Stimulated activated CD8-positive, alpha-beta memory T cell treated with anti-CD3 and anti-CD28 coated beads, Interleukin-4, amount 100 ng/mL, for 1 hour (primary cell): ENCODE measurements at places on chromosomes 2 and 18.

DNA sequence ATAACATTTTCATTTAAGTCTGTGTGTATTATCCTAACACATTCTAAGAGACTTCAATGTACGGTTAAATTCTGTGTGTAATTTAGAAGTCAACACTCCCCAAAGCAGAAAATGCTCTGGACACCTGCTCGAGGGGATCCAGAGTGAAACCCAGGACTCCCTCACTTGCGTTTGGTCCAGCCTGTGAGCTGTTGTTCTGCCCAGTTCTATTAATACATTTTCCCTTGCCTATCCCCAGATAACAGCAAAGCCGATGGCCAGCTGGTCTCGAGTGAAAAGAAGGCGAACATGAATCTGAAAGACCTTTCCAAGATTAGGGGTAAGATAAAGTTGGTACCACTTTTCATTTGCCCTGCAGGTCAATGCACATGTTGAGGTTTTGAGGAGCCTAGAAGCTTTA is 31.0 kb upstream of the SP100 start:
- no peak for DNase-seq

GRCh38 chr2:217972490-217972889 is 30.3 kb downstream of the TNS1 start:
- DNase-seq, result no peak

DNA sequence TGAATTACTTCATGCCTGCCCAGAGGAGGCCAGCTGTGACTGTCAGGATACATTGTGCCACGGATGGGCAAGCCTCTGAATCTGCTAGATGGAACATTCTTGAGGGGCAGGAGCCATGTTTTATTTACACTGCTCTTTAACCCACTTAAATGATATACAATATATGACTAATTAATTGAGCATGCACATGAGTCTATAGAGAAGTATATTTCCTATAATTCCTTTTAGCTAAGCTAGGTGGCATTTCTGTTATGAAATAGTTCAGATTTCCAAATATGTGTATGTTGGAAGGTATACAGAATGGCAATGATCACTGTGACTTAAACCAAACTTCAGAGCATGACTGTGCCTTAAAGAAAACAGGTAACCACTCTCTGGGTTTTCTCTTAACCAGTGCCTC is 131.7 kb downstream of the RAB3GAP1 start:
- no peak for DNase-seq

- DNase-seq, result no peak
Measured at GRCh38 chr2:41736105-41736567, 311.7 kb upstream of the PKDCC start.

- no peak for DNase-seq
Measured at GRCh38 chr2:82098617-82099016, 1794.1 kb upstream of the LRRTM1 start.

- DNase-seq, result no peak
Measured at GRCh38 chr18:11533942-11534496, 75.4 kb upstream of the SLC35G4 start.

DNA sequence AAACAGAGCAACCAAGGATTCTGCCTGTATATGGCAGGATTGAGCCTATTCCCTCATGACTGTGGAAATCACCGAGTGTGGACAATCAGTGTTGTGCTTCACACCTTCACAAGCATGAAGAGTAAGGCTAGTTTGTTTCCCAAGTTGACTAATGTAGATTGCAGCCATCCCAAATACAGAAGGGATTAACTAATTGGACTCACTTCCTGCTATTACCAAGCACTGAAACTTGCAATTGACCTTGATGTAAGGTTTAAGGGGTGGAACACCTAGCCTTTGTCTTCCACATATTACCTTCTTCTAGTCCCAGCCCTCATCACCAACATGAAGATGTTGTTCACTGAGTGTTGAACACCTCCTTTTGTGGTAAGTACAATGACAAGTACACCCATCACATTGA is 120.9 kb upstream of the RND3 start:
- DNase-seq, result no peak

DNA sequence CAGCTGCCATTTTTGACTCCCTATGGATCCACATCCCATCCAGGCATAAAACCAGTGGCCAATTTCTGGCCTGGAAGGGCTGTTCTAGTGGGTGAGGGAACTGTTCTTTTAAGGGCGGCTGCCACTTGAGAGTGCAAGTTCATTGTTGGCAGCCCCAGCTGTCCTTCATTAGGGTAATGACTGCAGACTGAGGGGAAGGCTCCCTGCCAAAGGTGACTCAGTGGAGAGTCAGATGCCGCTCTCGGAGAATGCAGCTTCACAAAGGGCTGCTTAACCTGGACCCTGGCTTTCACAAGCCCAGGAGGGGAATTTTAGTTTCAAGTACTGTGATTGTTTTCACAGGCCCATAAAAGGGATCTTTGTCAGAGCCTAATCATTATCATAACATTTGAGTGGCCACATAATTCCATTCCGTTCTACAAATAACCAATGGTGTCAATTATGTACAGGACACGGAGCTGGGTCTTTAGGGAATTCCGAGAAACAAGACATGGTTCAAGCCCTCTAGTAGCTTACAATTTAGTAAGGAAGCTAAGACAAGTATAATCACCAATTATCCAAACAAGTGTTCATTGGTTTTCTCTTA is 235.7 kb downstream of the CDCA7 start:
- no peak for DNase-seq

DNA sequence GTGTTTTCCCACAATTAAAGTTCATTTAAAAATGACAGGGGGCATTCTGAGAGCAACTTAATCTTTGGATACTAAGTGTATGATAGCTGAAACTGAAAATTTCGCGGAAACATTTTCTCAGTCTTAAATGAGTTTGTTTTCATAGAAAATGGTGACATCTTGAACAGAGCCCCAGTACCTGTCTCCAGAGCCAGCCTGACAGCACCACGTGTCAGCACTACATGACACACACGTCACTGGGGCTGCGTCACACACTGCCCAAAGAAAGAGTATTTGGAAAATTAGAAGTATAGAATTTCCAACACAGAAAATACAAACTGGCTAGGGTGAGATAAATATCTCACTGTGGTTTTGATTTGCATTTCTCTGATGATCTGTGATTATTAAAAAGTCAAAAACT is 50.8 kb downstream of the CMPK2 start:
- no peak for DNase-seq

DNA sequence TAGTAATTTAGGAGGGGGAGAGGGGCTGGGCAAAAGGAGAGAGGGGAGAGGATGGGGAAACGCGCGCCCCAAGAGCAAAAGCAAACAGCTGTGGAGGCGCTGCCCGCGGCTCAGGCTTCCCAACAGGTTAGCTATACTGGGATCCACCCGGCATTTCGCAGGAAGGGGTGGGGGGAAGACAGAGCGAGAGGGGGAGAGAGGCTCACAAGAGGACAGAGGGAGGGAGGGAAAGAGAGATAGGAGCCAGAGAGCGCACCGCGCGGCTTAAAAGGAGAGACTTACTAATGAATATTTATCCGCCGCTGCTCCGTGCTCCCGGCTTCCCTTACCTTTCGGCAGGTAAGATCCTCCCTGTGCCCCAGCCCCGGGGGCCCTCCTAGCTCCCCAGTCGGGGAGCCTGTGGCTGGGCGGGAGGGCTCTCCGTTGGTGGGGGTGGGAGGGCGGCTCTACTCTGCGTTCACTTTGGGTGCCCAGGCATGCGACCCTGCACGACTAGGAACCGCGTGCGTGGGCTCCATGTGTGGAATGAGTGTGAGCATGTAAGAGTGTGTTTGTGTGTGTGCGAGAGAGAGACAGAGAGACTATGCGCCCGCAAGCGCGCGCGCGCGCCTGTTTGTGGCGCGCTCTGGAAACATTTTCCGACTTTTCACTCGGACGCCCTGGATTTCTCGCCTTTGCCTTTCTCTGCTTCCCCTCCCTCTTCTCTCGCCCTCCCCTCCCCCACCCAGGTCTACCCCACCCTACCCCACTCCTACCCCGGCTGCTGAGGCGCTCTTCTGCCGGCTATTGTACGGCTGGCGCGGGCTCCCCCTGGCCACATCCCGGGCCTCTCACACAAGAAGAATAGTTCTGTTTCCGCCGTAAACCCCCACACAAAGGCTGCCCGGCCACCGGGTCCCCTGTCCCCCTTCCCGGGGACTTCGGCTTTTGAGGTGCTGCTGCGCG is 7.2 kb upstream of the SIX3 start:
- no peak for DNase-seq
